Jurkat, Clone E6-1 (cell line): ENCODE measurements at places on chromosomes 7 and 10.

GRCh38 chr7:32015133-32015532 lies 55.1 kb downstream of the PDE1C start:
- DNase-seq = no peak

- no peak for DNase-seq
Observed at GRCh38 chr7:35599061-35599460, 95.9 kb downstream of the HERPUD2 start.

DNA sequence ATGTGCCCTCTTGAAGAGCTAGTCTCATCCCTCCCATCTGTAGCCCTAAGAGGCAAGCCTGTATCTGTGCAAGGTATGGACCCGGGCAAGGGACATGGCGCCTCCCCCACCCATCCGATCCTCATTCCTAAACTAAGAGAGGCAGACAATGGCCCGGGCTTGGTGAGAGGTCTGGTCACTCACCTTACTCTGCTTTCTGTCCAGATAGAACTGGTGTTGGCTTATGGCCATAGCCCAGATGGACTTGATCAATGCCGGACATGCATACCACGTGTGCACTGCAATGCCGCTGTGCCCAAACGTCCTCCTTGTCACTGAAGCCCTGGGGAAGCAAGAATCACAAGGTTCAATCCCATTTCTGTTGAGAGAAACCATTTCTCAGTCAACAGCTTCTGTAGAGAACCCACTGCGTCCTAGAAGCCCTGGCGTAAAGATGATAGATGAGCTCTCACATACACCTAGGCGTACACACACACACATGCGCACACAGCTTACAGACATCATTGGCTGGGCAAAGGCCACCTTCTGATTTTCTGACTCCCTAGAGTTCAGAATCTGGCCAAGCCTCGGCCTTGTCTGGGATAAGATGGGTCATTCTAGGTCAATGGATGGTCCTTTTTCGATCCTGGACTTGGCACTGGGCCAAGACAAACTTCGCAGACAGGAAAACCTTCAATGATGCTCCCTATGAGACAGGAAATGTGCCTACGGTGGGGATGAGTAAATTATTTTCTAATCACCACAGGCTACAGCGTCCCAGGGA lies 114.6 kb downstream of the PRPF18 start:
- DNase-seq = no peak

DNA sequence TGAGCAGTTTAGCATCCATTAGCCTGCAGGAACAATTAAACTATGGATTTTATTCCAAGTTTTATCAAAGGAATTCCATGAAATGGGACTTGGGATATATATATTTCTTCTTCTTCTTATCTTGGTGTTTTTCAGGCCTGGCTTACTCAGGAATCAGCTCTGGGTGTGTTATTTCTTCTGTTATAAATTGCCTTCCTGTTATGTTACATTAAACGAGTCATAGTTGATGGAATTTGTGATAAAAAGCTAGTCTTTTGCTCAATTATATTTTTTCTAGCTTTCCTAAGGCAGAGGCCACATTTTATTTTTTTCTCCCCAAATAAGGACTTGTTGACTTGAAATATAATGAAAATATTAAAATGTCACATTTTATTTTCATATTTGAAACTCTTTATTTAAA lies 141.3 kb downstream of the EPC1 start:
- DNase-seq = no peak

GRCh38 chr10:117139581-117140524 lies 1.8 kb upstream of the VAX1 start:
- DNase-seq = no peak

- DNase-seq = no peak
Observed at GRCh38 chr10:33660329-33660728, 325.9 kb upstream of the NRP1 start.

DNA sequence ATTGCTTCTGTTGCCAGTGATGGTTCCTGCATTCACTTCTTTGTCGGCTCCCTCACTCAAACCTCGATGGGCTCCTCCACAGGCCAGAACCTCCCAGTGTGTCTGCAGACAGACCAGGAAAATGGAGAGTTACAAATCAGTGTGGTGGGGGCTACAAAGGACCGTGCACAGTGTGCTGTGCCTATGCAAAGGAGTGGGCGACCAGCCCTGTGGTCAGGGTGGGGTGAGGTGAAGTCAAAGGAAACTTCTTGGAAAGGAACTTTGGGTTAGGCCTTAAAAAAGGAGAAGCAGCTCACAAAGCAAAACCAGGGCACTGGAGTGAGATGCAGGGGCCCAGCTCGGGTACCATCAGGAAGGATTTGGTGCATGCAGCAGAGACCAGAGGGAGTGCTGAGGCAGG lies 304.3 kb upstream of the ZMIZ1 start:
- DNase-seq = no peak

DNA sequence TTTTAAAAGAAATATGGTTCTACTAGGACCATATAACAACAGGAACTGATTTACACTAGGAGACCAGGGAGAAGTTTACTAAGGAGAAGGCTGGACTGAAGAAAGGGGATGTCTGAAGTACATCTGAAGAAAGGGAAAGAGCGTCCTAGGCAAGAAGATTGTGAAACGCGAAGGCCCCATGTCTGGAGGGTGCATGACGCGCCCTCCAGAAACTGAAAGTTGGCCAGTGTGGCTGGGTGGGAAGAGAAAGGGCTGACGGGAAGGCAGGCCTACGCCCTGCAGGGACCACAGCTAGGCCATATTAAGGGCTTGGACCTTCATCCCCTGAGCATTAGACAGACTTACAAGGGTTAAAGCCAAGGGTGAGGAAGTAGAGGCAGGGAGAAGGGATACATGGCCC lies 158.0 kb downstream of the TRIL start:
- DNase-seq = no peak

DNA sequence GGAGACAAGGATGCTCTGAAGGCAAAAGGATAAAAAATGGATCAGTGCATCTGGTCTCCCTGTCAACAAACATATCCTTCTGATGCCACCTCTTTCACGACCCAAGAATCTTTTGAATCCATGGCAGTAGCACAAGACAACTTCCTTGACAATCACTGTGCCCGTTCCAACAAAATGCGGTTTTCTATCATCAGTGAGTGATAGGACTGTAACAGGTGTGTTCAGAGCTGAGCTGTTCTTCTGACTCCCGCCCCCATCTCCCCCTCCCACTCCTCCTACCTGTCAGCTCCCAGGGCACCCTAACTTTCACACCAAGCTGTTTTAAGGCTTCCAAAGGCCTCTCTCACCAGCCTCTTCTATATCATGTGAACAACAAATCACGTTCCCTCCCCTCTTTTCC lies 74.8 kb downstream of the PARD3 start:
- no peak for DNase-seq

DNA sequence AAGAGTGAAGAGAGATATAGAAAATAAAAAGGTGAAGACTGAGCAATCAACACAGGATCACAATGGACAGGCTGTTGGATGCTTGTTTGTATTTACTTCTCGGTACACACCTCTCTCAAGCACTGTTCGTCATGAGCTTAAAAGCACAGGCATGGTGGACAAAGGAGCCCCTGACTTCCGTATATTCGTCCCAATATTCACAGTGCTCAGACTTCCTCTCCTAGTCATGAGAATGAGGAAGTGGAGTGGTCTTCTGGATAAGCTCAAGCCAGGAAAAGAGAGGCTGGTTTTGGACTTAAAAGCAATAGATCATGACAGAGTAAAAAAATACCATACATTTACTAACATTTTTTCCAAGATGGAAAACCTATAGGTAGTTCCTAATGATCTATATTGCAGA lies 172.5 kb downstream of the SORCS1 start:
- no peak for DNase-seq

DNA sequence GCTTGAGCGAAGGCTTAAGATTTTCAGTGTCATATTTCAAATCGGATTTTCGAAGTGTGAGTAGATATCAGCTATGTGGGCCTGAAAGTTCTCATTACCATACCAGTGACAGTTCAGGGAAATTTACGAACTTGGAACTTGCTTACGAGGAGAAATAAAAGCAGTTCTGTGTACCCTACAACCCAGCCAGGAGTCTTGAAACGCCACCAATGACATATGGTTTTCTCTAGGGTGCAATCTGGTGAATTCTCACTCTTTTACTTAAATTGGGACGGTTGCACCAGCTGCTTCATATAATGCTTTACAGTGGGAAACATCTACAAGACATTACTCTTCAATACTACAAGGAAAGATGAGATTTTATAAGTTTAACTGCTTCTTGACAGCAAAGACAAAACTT lies 253.6 kb upstream of the FOXK1 start:
- no peak for DNase-seq

GRCh38 chr10:8615118-8615517 lies 560.6 kb downstream of the GATA3 start:
- DNase-seq = no peak

DNA sequence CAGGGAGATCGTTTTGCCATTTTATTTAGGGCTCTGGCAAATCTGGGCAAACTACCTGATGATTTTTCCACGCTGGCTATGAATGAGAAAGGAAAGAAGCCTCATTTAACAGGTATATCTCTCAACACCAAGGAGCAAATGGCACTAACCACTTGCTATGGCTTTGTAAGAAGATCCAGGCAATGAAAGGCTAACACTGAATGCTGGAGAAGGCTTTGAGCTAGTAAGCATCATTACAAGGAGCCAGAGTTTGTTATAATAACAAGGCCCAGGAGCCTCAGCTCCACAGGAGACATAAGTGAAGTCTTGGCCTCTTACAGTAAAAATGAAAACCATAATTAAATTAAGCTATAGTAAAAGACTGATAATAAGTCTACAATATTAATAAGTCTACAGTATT lies 123.1 kb downstream of the CNOT4 start:
- DNase-seq = no peak

DNA sequence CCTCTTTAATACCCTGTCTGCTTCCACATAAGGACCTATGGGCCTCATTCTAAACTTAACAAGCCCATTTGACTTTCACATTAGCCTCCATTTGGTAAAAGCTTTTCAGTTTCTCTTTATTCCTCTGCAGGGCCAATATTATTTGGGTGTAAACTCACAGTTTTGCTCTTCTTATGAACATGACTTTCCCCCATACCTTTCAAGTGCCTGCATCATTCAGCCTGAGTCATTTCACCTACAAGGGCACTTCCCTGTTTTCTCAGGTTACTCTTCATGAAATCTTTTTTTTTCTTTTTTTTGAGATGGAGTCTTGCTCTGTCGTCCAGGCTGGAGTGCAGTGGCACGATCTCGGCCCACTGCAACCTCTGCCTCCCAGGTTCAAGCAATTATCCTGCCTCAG lies 1258.1 kb upstream of the CELF2 start:
- DNase-seq = no peak

- peak; percentile 2 for DNase-seq
Observed at GRCh38 chr7:82247814-82248433, 195.7 kb downstream of the CACNA2D1 start.

- no peak for DNase-seq
Observed at GRCh38 chr7:113085781-113086390, 741 bp downstream of the GPR85 start.

- DNase-seq = no peak
Observed at GRCh38 chr7:138166681-138167080, 90.4 kb downstream of the AKR1D1 start.

- no peak for DNase-seq
Observed at GRCh38 chr10:117409549-117410305, 34.5 kb upstream of the PDZD8 start.

DNA sequence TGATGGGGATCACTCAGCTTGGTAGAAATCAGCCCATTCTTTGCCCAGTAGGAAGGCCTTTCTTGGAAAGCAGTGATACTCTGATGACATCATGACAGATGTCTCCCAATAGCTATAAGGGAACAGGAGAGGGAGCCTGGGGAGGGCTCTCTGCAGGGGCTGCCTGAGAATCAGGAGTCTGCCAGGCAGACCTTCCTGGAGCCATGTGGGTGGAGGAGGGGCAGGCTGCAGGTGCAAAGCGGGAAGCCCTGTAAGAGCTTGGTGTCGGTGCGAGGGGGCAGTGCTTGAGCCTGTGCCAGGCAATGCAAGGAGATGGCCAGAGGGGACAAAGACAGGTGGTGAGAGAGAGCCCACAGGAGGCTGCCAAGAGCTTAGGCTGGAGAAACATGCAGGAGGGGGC lies 5.0 kb upstream of the TNS3 start:
- DNase-seq = no peak

DNA sequence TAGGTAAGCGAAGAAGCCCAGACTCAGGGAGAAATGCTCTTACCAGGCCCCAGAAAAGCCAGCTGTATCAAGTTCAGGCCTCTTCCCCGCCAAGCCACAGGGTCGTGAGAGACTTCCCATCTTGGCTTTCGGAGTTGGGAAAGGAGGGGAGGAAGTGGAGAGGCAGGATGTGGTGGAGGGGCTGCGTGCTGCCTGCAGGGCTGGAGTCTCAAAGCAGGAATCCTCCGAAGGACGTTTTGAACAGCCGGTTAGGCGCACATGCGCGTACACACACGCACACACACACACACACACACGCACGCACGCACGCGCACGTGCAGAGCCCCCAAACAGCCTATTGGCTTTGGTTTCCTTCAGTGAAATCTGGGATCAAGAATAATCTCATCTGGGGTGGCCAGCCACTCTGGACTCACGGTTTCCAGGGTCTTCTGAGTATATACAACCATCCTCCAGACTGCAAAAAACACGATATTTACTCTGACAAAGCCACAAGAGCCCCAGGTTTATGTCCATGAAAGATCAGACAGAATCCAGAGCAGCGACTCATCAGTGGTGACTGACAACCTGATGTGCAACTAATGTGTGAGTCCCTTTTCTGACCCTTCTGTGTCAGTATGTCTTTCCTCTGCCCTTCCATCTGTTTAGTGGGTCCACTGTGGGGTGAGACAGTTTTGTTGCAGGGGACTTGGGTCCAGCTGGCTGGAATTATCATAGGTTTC lies 115.0 kb upstream of the ZNF438 start:
- DNase-seq = peak; percentile 90

DNA sequence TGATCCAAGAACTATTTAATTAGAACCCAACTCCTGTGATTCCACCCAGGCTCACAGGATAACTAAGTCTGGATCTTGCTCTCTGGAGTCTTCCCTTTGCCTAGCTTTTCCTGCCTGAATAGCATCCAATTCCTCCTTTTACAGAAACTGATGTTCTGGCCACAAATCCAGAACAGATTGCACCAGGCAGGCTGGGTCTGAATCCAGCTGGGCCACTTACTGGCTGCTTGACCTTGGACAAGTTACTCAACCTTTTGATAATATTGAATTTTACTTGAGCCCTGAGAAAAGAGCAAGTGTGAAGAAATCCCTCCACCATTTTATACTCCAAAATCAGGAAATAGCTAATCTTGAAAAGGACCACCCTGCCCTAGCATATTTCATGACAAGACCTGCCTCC lies 55.5 kb upstream of the SLC35G1 start:
- DNase-seq = no peak
